ENCODE measurements at places on chromosomes 12 and 14.

DNA sequence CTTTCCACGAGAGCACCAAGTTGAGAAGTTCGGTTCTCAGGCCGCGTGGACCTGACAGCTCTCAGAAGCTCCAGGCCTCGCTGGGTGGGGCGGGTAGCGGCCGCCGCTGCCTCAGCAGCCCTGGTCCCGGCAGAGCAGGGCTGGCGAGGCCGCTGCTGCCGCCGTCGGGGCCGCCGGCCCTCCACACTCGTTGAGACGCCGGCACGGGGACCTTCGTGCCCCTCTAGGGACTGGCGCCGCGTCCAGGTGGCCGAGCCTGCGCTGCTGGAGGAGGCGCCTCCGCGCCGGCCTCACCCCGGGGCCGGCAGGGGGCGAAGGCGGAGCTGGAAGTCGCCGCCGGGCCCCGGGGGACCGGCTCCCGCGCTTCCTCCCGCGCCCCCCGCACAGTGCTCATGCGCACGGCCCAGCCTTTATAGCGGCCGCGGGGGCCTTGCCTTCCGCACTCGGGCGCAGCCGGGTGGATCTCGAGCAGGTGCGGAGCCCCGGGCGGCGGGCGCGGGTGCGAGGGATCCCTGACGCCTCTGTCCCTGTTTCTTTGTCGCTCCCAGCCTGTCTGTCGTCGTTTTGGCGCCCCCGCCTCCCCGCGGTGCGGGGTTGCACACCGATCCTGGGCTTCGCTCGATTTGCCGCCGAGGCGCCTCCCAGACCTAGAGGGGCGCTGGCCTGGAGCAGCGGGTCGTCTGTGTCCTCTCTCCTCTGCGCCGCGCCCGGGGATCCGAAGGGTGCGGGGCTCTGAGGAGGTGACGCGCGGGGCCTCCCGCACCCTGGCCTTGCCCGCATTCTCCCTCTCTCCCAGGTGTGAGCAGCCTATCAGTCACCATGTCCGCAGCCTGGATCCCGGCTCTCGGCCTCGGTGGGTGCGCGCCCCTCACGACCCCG lies at the start of gene COCH:
COCH (plus strand) TSS at position 440 of the 879 bp plus-strand sequence; CDS start at position 820, 380 bp downstream.
- peak; percentile 32 for DNase-seq

DNA sequence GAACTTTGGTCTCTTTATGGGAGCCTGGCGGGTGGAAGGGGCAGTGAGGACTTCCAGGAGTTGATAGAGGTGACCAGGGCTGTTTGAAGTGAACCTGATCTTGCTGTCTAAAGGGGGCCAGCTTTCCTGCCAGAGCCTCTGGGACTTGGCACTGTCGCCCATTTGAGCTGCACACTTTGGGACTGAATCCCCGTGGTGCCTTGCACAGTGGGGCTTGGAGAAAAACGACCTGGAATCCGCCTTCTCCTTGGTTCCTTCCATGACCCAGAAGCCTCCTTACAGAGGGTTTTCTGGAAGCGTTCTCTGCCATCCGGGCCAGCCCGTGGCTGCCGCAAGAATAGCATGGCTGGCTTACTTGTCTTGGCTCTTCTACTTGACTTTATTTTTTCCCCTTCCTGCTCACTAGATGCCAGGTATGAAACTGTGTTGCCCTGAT lies 2.0 kb downstream of the RFLNA start:
- no peak for DNase-seq

DNA sequence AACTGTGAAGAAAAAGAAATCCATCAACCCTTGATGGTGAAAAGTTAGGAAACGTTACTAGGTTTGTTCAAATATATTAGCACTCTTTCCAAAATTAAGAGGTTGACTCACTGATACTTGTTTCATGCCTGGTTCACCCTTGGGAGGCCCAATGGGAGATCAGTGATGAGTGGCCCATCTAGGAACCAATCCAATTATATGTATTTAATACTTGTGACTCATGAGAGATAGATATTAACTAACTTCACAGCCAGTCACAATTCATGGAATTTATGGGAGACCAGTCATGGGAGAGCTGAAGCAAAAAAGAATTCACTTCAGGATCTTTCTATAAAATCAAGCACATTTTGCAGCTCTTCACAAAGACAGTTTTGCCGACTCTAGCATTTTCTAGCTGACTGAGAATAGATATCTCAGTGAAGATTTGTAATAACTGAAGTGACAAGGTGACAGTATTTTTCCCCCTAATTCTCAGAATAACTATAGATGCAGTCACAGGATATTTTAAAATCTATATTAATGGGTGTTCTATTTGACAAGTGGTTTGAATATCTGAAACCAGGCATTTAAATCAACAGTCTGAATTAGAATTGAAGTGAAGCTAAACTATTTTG lies 230.2 kb downstream of the EPS8 start:
- DNase-seq, result no peak

- DNase-seq, result peak; percentile 49
Measured at GRCh38 chr12:107990325-107990724, 138.8 kb upstream of the WSCD2 start.

- DNase-seq, result no peak
Measured at GRCh38 chr14:77071938-77072388, 26.1 kb upstream of the CIPC start.

GRCh38 chr14:33545696-33546095 lies 405.2 kb downstream of the EGLN3 start:
- DNase-seq, result no peak

DNA sequence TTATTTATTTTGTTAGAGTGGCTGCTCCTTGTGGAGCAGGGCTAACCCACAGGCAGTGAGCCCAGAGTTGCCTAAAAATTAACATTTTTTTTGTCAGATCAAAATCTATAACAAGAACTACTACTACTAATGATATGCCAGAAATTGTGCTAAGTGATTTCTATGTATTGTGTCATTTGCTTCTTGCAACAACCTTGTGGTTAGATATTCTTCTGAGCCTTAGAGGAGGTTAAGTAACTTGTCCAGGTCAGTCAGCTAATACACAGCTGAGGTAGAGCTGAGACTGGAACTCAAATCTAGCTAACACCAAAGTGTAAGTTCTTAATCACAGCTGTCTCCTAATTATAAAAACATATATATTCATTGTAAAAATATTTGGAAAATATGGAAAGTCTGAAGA lies 29.8 kb downstream of the CFL2 start:
- no peak for DNase-seq

DNA sequence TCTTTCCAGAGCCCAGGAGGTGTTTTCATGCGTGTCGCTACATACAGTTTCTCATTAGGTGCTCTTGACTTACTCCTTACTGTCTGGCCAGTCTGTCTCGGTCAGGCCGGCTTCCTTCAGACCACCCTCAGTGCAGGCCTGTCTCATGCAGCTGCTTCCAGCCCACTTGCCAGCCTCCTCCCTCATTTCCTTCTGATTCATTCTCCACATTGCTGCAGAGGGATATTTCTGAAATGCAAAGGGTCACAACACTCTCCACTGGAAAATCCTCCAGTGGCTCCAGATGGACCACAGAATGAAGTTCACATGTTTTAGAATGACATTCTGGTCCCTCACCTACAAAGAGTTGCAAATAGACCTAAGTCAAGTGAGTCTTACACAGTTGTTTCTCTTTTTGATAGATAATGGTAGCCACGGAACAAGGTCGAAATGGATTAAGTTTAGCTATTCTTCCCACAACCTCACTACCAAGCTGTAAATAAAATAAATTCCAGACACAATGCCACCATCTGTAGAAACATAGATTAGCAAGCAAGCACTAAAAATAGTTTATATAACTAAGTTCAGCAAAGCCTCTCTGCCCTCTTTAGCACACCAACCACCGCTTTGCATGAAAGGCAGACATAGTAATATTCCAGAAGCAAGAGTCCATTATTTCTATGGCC lies 146.9 kb downstream of the ESR2 start:
- DNase-seq, result no peak

- DNase-seq, result no peak
Measured at GRCh38 chr14:50501642-50502041, 30.7 kb downstream of the MAP4K5 start.

- DNase-seq, result no peak
Measured at GRCh38 chr14:51448831-51449670, 202.7 kb upstream of the FRMD6 start.

GRCh38 chr14:53458368-53458814 lies 305.3 kb upstream of the DDHD1 start:
- DNase-seq, result no peak

- no peak for DNase-seq
Measured at GRCh38 chr12:29316752-29317151, 64.2 kb downstream of the ERGIC2 start.

GRCh38 chr12:129067491-129067890 lies 214.2 kb downstream of the GLT1D1 start:
- no peak for DNase-seq

- peak; percentile 83 for DNase-seq
Measured at GRCh38 chr12:105053116-105053572, 31.1 kb downstream of the ALDH1L2 start.

GRCh38 chr12:92145481-92145730 lies 240 bp downstream of the BTG1 start:
- no peak for DNase-seq

DNA sequence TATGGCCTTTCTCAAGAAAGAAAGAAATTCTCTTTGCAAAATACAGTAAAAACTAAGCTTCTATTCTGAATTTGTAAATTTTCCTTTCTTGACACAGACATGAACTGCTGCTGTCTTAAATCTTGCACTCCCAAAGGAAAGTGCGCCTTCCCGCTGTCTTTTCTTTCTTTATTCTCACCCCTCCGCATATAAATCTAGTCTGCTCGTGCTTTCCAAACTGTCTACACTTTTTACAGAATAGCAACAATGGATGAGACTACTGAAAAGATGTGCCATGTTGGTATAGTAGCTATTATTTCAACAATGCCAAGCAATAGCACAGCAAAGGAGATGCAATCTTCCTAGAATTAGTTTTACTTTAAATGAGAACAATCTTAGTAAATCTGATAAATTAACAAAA lies 328.8 kb upstream of the PDE3A start:
- DNase-seq, result no peak

DNA sequence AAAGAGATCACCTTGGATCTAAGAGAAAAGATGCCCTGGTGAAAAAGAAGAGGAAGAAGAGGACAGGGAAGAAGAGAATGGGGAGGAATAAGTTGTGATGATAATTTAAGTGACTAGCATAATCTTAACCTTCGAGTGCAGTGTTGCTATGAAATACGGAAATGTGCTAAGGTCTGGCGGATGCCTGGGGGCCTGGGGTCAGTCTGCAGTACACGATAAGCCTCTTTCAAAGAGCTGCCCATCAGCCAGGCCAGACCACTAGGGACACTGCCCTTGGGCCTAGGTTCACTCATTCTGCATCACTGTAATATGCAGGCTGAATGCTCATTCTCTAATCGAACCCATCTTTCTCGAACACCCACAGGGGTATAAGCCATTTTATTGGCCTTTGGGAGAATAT lies 83.4 kb downstream of the PLEKHG3 start:
- no peak for DNase-seq

- DNase-seq, result peak; percentile 74
Measured at GRCh38 chr14:76386944-76387782, 11.2 kb downstream of the ESRRB start.

DNA sequence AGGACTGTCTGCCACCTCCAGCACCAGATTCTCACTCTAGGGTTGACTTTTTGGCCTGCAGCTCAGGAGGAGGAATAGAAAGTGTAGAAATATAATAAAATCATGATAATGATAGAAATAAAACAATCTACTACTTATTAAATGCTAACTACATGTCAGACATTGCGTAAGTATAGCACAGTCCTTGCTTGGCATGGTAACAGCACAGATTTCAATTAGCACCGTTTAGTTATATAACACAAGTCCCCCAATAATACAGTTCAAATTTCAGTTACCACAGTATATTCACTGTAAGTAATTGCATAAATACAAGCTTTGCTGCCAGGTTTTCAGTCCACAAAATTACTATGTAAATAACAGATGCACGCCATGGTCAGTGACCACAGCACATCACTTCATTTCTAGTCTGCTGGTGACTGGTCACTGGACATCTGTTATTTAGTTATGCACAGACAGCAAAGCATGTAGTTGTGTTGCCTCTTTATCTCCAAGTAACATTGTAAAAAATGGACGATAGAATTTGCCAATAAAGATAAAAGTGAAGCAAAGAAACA lies 6.5 kb upstream of the GLT8D2 start:
- no peak for DNase-seq

DNA sequence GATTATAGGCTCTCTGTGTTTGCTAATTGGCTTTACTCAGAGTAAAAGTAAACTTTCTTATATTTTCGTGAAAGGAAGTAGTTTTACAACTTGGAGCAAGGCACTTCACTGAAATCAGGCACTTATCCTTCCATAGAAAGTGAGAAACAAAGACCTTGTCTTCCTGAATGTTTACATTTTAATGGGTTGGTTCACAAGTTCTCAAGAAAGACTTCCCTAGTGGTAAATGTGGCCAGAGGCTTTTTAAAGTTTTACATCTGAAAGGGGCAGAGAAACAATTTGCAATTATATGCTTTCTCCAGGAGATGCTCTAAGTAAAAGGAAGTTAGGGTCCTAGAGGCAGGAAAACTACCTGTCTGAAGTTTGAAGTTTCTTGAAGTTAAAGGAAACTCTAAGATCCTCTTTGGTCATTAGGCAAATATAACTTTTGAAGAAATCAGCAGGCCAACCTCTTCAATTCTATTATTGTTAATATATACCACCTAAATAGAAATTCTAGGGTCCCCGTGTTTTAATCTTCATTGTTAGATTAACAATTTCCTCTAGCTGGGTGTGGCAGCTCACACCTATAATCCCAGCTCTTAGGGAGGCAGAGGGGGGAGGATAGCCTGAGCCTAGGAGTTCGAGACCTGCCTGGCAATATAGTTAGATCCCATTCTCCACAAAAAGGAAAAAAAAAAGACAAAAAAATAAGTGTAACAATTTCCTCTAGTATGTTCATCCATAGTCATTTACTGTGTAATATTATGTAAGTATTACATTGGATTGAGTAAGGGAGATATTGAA lies 644.9 kb upstream of the FOXG1 start:
- DNase-seq, result no peak

DNA sequence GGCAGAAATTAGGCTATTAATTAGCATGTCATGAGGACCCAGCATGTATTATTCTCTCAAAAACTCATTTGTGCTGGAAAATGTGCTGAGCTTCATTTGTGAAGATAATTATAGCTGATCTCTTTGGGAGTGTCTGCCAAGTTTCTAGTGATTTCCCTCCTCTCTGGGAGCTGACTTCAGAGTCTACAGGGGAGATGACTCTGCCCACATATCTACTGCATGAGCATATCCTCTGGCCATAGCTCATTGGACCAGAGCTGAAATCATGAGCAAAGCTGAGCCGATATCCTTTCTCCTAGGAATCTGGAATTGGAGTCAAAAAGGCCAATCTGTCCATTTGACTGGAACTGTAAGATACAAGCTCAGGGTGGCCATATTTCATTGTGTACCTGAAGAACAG lies 5.9 kb downstream of the CCDC198 start:
- no peak for DNase-seq

DNA sequence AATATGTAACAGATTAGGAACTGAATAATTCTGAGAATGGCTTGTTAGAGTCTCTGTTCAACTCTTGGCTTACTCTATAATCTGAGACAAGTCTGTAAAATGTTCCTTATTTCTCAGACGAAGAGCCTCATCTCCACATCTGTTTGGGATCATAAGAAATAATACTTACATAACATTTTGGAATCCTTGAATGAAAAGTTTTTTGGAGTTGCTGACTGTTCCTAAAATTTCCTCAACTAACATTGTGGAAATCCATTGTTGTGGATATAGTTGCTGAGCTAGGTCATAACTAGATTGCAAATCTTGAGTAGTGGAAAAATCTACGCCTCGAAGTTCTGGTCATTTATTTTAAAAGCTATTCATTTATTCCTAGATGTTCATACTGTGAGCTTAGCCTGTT lies 402.9 kb downstream of the ZFP36L1 start:
- no peak for DNase-seq
